ENCODE measurements at places on chromosomes 1 and 21.

DNA sequence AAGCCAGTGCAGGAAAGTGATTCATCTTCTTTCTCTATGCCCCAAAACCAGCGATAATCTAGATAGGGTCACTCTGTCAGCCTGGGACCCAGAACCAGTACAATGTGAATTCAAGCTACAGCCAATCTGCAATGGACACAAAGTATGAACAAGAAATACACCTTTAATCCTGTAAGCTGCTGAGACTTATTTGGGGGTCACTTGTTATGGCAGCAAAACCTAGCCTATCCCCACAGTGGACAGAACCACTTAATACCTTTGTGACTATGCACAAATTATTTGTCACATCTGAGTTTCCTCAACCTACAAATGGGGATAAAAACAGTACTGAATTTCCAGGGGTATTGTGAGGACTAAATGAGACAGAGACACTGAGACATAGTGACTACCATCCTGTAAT, 50.0 kb downstream of the TMCO4 start:
- no peak for DNase-seq

DNA sequence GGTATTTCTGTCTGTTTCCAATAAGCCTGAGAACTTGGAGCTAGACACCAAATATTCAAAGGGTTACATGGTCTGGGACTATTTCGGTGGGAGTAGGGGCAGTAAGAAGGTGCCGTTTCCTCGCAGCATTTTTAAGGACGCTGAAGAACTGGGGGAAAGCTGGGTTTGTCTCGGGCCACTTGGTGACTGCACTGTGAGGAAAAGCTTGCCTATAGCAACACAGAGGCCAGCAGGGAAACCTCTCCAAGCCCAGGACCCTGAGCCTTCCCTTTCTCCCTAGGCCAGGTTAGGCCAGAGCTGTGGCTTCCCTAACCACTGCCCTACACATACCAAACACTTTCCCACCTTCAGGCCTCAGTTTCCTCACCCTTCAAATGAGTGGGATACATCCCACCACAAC, 3.3 kb downstream of the GLIS1 start:
- peak; percentile 35 for DNase-seq

DNA sequence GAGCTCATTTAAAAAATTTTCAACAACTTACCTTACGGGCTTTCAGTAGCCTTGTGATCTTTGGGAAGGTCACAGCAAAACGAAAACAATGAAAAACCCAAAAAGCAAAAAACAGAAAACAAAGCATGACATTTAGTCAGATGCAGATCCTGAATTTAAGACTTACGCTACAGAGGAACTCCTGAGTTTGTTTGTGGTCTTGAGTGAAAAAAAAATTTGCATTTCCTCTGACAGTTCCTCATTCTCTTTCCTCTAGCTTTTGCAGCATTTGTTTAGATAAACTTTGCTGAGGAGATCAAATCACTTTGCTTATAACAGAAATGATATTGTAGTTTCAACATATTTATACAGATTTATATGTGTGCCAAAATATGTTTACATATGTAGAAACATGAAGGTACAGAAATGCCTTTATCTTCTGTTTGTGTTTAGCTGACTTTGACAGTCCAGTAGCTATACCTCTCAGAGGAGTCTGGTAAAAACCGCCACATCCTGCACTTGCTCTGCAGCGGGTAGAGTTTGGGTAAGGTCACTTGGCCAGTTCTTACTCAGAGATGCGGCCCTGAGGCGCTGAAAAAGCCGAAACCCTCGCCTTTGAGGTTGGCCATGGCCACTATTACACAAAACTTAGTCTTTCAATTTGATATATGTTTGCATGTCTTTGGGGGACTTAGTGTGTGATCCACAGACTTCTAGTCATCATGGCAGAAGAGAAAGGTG, 142.5 kb downstream of the TNR start:
- DNase-seq = no peak

DNA sequence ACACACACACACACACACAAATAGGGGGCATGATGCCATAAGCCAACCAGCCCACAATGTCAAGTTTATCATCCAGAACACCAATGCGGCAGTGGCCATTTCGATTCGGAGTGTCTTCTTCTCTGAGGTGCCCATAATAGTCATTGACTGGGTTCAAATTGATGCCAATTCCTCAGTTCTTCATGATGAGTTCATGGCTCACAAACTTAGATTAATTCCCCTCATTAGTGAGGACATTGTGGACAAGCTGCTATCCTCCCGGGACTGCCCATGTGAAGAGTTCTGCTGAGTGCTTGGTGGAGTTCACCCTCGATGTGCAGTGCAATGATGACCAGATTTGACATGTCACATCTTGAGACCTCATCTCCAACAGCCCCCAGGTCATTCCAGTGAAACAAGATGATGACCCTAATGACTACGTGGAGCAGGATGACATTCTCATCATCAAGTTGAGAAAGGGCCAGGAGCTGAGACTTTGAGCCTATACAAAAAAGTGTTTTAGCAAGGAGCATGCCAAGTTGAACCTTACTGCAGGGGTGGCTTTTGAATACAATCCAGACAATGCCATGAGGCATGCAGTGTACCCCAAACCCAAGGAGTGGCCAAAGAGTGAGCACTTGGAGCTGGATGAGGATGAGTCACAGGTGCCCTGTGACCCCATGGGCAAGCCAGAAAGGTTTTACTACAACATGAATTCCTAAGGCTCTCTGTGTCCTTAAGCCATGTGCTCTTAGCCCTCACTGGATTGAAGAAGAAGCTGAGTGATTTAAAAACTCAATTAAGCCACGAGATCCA, 211.6 kb upstream of the SAMSN1 start:
- DNase-seq = no peak

DNA sequence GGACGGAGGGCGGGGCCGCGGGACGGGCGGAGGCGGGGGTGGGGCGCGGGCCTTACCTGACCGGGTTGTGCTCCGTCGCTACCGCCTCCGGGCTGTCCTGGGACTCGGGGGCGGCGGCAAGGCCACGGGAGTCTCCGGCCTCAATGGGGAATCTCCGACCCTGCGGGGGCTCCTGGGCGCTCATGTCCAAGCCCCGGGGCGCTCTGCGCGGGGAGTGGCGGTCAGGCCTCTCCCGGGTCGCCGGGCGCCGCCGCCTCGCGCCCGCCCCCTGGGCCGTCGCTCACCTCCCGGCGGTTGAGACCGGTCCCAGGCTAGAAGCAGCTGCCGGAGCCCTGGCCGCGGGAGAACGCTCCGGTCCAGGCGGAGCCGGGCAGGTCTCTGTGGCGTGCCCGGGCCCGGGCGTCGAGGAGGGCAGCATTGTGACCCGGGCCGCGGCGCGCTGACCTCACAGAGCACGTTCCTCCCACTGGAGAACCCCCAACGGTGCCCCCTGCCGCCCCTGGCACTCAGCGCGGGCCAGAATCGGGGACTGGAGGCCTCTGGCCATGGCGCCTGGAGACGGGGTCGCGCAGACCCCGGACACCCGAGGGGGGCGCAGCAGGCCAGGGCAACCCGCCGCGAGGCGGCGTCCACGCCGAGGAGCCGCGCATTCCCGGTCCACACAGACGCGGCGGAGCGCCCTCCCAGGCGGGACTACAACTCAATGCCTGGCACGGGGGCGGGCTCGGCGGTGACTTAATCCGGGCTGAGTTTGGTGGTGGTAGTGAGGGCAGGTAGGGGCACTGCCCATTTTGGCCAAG, 411 bp downstream of the FAM229A start:
- peak; percentile 54 for DNase-seq

DNA sequence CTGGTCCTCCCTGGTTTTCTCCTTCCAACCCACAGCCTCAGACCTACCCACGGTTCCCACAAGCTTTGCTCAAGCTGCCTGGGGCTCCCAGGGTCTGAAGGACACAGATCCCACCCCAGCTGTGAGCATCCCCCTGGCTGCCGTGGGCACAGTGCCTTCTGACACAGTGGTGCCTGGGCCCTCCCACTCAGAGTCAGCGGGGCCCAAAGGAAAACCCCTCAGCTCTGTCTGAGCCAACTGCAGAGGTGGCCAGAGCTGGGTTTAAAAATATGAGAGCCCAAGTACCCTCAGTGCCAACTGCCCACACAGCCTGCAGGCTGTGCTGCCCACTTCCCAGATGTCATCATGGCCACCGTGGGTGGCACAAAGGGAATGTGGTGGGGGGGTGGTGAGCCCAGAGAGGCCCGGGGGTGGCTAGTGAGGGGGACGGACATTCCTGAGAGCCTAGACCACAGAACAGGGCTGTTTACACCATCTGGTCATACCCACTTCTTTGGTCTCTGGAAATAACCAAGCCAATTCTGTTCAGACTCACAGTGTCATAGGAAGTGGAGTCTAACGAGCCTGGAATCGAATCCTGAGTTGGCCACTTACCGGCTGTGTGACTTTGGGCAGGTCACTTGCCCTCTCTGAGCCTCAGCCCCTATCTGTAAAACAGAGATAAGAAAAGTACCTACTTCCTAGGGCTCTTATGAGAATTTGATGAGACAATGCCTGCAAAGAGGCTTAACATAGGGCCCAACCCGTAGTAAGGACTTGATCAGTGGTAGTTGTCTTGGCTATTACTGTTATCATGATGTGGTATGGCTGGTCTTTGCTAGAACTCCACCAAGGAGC, 85.5 kb downstream of the CAMK2N1 start:
- peak; percentile 55 for DNase-seq

- no peak for DNase-seq
Measured at GRCh38 chr1:224259986-224260385, 70.0 kb downstream of the NVL start.

GRCh38 chr1:247360991-247361731, 29.5 kb upstream of the ZNF496 start:
- DNase-seq = no peak

GRCh38 chr1:226422478-226422877, 14.6 kb upstream of the PARP1 start:
- DNase-seq = no peak

DNA sequence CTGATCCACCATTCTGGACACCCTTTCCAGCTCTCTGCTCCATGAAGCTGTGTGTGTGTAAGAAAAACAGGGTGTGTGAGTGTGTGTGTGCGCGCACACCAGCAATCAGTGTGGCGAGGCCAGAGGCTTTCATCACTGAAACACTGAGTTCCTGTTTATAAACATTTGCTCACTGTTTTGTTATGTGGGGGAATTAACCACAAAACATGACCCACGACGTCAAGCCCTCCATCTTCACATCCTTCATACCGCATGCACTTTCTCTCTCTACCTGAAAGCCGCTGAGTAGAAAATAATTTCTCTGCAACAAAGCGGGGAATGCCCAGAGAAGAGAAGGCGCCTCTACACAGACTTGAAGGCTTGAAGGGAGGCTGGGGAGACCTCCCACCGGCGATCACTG, 148.9 kb upstream of the IRF2BP2 start:
- DNase-seq = no peak

GRCh38 chr1:36881068-36881405, 153.3 kb downstream of the GRIK3 start:
- no peak for DNase-seq

DNA sequence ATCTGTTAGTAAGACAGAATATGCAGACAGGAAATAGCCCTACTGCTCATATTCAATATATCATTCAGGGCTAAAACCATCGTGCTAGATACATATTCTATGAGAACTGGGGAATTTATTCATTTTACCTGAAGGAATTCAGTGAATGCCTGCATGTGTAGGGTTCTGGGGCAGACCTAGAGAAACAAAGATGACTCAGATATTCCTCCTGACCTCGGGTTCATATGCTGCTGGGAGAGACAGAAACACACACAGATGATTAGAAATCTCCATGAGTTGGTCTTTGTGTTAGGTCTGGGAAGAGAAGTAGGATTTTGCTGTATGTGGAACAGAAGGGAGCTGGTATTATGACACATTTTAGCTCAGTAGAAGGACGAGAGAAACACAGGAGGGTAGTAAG, 176.5 kb upstream of the ST6GALNAC5 start:
- no peak for DNase-seq

DNA sequence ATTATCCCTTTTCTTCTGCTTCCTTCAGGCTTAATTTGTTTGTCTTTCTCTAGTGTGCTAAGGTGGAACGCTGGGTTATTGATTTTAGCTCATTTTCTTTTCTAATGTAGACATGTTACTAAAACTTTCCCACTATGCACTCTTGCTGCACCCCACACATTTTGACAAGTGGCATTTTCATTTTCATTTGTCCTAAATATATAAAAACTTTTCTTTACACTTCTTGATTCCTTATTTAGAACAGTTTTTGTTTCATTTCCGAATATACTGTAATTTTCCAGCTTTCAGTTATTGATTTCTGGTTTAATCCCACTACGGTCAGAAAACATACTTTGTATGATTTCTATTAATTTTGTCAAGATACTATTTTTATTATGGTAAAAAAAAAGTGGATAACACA, 25.3 kb downstream of the SH3BP5L start:
- no peak for DNase-seq

GRCh38 chr1:180208264-180208663, 21.8 kb upstream of the LHX4 start:
- no peak for DNase-seq

DNA sequence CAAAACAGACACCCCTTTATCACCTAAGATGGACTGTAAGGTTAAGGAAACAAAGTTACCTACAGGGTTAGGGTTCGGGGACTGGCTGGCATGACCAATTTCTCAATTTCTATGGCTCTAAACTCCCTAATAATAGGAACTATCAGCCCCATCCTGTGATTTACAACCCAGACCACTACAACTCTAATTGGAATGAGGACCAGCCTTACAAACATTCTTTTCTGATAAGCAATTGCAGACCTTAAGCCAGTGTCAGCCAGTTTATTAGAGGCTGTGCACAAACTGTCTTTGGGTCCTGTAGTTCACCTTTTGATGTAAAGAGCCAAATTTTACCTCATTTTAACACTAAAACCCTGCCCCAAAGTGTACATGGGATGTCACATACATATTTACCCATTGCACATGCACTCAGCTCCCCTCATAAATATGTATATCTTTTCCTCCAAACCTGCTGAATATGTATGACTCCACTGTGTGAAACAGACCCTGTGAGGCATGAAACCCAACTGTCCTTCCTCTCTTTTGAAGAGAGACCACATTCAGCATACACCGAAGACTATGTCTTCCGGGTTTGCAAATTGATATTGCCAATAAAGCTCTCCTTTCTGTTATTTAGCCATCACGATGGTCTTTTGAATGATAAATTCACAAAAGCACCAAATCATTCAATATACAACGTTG, 7.3 kb upstream of the APP start:
- no peak for DNase-seq

- DNase-seq = no peak
Measured at GRCh38 chr1:8560611-8561544, 243.0 kb downstream of the SLC45A1 start.

DNA sequence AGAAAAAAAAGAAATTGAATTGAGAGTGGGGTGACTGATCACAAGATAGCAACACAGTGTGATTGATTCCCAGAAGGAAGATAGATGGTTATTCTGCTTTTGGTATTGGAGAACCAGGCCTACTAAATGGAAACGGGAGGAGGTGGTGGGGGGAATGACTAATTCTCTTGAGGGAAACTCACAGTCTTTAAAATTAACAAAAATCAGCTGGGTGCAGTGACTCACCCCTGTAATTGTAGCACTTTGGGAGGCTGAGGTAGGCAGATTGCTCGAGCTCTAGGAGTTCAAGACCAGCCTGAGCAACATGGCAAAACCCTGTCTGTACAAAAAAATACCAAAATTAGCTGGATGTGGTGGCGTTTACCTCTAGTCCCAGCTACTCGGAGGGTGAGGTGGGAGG, 134.6 kb upstream of the PDE4B start:
- DNase-seq = peak; percentile 58

- DNase-seq = no peak
Measured at GRCh38 chr1:43653339-43653738, 3.4 kb downstream of the KDM4A start.

Data from Daoy (cell line).